Renal cortical epithelial cell (primary cell): ENCODE measurements at places on chromosomes 7 and 10.

DNA sequence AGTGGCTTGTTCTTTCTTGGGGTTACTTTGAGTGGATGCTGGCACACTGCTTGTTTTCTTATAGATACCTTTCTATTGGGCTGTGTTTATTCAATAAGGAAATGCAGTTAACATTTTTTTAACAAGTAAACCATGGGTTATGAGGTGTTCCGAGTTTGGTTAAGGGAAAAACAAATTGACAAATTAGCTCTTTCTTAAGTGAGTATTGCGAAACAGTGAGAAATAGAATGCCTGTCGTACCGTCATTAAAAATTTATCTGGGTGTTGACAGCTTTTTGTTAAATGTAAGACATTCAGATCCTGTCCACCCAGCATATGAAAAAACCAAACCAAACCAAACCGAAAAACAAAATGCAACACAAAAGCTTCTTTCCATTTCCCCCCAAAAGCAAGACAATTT is 6.2 kb downstream of the CUX1 start:
- DNase-seq = peak; percentile 78

DNA sequence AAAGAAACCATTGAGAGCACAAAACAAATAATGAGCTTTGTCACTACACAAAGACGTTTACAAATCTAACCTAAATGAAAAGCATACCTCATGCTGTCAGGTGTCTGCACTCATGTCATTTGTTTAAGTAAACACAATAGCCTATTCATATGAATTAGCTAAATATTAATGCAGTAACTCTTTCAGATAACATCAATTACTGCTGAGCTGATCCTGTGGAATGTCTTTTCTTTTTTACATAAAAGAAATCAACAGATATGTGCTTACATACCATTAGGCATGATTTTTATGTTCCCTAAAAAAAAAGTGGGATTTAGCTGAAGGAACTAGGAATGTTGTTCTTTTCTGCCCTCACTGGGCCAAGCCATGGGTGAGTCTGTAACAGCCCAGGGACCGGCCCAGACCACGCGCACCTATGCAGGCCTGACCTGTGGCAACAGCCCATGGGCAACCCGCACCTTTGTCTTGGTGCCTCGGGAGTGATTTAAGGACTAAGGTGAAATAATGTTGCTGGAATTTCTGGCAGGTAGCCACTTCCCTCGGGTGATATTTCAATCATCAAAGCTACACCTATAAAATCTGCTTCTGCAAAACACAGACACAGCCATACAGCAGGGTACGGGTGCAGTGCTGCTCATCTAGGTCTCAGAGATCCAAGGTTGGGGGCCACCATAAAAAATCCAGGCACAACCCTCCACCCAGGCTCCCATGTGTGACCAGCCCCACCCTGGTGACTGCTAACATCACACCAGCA is 44.6 kb downstream of the FGFR2 start:
- DNase-seq = peak; percentile 91

DNA sequence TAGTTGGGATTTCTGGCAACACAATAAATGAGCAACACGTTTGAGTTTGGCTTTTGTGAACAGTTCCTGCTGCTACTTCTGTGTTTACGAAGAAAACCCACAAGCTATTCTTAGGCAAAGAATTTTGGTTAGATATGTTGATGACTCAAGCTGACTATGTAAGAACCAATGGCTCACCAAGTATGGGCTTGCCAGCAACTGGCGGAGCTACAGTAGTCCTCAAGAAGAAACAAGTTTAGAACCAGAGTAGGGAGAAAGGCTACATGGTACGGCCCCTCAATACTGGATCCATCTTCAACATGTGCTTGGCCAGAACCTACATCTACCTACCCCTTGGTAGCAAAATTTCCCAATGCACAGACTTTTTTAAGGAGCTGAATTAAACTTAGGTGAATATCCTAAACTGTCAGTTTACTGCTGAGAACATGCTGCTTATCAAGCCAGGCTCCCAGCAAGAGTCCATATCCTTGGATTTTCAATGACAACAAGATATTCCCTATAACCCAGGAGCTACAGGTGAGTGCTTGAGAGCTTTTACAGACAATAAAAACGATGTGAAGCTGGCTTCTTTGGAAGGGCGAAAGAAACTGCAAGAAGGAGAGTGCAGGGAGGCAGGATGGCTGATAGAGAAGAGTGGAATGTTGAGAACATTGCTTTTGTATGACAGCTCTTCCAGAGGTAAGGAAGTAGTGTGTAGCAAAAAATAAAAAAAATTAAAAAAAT is 74.3 kb upstream of the ASAH2 start:
- peak; percentile 99 for DNase-seq

DNA sequence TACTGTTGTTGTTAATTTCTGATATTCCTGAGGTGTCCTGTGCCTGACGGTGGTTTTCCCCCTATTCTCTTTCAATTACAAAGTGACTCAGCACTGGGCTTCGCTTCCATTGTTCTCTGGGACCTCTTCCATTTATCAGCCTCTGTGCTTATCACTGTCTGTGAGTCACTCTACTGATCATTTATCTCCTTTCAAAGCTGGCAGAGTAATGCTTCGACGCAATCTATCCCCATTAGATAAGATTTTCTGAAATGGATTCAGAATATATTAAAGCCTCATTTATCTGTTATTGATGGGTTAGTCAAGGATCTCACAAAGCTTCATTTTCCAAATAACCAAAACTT is 679.2 kb downstream of the SDK1 start:
- peak; percentile 39 for DNase-seq

- DNase-seq = peak; percentile 35
Measured at GRCh38 chr7:105800849-105801534, 75.4 kb downstream of the ATXN7L1 start.

GRCh38 chr7:131238347-131238931 is 89.2 kb upstream of the MKLN1 start:
- DNase-seq = peak; percentile 95

DNA sequence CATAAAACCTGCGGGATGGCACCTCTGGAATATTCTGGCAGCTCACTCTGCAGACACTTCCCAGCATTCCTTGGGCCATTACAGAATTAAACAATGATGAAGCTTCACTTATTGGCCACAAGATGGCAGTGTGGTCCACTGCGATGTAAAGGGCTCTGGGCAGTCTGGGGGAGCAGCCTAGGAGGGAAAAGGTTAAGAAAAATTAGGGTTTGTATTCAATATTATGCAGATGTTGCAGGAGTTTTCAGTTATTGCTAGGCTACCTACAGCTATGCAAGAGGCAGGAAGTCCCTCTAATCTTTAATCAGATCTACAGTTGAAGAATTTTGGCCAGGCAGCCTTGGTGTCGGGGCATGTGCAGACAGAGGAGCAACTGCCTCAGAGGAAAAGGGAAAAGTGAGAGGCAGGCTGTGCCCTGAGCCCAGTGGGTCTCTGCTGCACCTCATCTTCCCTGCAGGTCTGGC is 233.2 kb upstream of the PRSS1 start:
- peak; percentile 58 for DNase-seq

DNA sequence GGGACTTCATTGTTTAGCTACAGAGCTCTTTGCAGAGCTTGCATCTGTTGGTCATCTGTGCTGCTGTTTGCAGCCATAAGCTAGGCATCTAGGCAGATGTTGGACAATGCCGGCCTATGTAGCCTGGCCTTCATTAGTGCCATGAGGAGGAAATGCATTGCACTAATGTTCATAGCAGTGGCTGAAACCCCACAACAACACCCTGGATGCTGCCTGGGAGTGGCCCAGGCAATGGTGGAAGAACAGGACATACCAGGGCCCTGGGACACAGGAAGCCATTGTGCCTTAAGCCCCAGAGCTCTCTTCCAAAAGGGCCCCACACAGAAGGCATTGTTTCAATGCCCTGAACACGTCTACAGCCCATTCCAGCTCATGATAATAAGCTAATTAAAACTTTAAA is 131.5 kb upstream of the LYZL1 start:
- DNase-seq = no peak

DNA sequence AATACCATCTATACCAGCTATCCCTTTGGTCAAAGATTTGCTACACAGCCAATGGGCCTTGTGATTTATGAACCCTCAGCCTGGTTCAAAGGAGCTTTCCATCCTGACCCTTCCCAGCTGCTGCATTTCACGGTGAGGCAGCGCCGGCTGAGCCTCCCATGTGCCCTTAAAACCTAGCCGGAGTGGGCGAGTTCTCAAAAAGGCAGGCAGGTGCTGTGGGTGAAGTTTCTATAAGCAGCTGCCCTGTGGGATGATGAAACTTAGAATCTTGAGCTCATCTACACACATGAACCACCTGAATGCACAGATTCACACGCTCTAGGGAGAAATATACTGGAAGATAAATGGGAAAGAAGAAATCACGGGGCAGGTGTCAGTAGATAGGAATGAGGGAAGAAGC is 224.7 kb downstream of the MLLT10 start:
- no peak for DNase-seq

- no peak for DNase-seq
Measured at GRCh38 chr7:123023126-123023525, 27.6 kb upstream of the TAS2R16 start.

DNA sequence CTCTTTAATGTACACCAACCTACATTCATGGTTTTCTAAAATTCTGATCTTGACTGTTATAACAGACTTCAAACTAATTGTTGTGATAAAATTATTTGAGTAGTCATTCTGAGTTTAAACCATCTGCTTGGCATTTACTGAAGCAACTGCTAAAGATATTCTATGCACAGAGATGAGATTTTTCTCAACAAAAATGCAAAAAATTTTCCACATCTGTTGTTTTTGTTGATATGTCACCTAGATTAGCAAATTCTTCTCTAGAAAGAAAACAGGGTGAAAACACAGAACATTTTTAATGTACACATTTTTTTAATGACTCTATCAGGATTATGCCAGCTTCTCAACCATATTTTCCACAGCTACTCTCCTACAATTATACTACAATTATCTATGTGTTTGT is 42.7 kb downstream of the ARHGAP12 start:
- no peak for DNase-seq

GRCh38 chr10:17084258-17084657 is 45.4 kb downstream of the CUBN start:
- DNase-seq = no peak

- peak; percentile 13 for DNase-seq
Measured at GRCh38 chr10:118496525-118496924, 98.9 kb downstream of the PRLHR start.

DNA sequence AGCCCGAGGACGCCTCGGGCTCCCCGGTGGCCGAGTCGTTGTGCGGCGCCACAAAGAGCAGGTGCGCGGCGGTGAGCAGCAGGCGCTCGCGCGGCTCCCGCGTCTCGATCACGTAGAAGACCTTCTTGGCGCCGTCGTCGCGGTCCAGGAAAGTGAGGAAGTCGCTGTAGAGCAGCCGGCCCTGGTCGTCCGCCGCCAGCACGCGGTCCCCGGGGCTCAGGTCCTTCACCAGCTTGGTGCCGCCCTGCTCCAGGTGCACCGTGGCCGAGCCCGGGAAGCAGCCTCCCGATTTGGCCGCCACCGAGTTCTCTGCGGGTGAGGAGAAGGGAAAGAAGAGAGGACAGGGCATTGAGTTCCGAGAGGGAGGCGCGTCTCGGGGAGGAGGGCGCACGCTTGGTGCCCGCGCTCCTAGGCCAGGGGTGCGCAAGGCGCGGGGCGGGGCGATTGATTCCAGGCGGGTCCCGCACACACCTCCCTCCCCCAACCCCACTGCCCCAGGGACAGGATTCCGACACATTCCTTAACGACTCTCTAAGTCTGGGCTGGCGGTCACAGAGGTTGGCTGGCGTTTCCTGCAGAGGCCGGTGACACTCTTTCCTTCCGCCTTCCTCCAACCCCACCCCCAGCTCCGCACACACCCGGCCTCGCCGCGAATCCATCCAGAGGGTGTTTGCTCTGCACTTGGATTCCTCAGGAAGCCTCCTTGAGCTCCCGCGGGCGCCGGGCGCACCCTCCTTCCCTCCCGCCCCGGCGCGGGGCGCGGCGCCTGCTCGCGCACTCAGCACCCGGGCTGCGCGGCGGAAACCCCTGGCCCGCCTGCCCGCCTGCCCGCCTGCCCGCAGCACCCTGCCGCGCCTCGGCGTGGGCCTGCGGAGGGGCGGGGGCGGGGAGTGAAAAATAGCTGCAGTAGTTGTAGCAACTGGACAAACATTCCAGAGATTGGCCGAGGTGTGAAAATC is 8.6 kb downstream of the SHH start:
- no peak for DNase-seq

DNA sequence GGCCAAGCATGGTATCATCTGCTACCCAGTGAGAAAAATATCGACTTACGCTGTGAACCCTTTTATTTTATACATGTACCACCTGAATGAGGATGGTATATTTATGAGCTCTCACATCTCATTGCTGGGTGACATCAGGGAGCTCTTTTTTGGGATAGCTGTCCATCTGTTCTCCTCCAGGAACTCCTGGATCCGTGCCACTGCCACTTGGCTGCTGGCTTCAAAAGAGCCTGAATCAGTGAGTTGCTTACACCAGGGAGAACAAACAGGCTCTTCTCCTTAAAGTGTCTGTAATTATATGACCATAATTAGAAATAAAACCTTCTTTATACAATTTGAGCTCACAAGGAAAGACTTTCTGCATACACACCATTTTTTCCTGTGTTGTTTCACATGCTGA is 106.2 kb downstream of the KAT6B start:
- DNase-seq = no peak

DNA sequence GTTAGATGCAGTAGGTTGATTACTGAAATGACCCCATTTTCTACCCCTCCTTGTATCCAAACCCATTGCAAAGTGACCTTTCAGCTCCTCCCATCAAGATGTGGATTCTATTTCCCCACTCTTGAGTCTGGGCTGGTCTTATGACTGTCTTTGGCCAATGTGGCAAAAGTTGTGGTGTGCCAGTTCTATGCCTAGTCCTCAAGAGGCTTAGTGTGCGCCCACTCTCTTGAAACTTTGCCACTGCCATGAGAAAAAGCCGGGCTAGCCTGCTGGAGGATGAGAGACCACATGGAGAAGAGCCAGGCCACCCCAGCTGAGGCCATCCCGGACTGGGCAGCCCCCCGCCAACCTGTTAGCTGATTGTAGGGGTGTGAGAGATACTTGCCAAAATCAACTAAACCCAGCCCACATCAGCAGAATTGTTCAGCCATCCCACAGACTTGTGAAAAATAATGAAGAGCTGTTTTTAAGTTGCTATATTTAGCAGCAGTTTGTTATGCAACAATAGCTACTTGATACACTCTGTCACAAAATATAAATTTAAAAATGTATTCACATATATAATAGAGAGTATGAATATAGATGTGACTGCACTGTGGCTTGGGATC is 131.0 kb upstream of the PALS2 start:
- no peak for DNase-seq

- no peak for DNase-seq
Measured at GRCh38 chr7:158959954-158960353, 103.6 kb downstream of the DYNC2I1 start.

- no peak for DNase-seq
Measured at GRCh38 chr7:26162431-26162830, 10.4 kb downstream of the NFE2L3 start.

DNA sequence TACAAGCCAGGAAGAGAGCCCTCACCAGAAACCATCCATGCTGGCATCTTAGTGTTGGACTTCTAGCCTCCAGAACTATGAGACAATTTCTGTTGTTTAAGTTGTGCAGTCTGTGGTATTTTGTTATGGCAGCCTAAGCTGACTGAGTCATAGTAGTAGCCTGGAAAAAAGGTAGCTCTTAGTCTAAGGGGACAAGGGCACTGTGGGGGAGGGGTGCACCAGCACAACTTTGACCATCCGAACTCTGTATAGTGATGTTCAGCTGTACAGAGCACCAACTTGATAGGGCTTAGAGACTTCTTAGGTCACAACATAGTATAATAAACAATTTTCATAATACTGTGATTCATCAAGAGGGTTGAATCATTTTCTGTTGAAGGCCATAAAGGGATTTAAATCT is 14.3 kb downstream of the EIF4EBP2 start:
- peak; percentile 51 for DNase-seq

- DNase-seq = peak; percentile 58
Measured at GRCh38 chr7:92645114-92646061, 55.2 kb upstream of the FAM133B start.

- DNase-seq = no peak
Measured at GRCh38 chr7:94832051-94832450, 75.3 kb upstream of the PPP1R9A start.
